ENCODE measurements at places on chromosomes 4 and X. TPM values are rescaled to one million over a fixed set of nuclear protein-coding genes. Genes with fewer than 3 reads are reported as not detected.

GRCh38 chrX:137574102-137574783 lies 8.3 kb downstream of the ZIC3 start:
- no peak for DNase-seq

- DNase-seq = no peak
These were observed 372.9 kb upstream of the NDST3 start for GRCh38 chr4:117661091-117662072.

DNA sequence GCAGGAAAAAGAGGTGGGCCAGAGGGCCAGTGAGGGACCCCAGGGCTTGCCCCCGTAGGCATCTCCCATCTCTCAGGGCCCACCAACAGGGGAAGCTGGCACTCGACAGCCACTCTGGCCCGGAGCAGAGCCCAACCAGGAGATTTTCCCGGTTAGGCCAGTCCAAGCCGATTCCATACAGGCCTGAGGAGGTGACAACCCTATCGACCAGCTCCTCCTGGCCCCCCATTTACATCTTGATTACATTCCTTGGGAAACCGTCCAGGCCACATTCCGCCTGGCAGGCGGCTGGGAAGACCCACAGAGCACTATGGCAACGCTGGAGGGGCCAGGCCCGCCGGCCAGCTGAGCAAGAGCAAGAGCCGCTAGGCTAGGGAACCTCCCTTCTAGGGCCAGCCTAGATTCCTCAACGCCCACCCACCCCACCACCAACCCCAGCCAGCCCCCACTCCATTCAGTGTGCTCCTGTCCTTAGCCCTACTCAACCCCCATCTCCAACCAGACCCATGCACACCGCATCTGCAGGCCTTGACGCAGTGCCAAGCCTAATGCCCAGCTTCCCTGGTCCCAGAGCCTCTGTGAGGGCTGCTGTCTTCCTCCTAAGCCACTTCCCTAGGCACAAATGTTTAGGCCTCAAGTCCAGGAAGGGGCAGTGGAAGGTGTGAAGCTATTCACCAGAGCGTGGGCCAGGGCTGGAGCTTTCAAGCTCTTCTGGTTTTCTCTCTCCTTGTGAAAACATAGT lies 161.2 kb downstream of the EFNB1 start:
- DNase-seq = no peak

DNA sequence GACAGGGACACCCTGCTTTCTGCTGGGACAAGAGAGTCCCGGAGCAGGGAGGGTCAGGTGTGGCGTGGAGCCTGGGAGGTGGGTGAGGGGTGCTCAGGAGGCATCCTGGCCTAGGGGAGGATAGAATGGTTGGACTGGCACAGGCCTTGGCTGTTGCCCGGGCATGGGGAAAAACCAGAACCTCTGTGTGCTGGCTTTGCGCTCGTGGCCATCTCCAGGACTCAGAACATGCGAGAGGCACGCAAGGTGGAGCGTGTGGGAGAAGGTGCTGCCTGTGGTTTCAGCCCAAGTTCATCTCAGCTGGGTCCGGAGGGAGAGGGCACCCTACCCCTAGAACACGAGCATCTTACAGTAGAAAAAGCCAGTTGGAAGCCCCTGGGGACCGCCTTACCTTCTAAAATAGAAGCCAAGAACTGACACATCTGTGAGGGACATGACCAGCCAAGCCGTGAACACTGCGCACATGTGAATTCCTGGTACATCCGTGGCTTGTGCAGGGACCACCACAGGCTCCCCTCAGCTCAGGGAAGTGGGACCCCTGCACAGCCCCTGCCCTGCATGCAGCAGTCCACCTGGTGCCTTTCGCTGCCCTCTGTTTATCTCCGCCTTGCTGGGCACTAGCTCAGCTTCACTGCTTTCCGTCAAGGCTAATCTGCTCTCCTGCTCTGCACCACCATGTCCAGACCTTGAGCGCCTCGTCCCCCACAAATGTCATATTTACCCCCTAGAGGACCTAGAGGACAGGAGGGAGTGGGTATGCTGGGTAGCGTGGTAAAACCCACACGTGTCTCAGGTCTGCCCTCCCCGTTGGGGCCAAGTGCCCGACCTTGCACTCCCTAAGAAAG lies 13.5 kb downstream of the MSANTD1 start:
- DNase-seq = no peak

GRCh38 chr4:61864286-61864685 lies 664.2 kb downstream of the ADGRL3 start:
- DNase-seq = no peak

GRCh38 chrX:104854188-104854587 lies 288.2 kb downstream of the IL1RAPL2 start:
- no peak for DNase-seq

DNA sequence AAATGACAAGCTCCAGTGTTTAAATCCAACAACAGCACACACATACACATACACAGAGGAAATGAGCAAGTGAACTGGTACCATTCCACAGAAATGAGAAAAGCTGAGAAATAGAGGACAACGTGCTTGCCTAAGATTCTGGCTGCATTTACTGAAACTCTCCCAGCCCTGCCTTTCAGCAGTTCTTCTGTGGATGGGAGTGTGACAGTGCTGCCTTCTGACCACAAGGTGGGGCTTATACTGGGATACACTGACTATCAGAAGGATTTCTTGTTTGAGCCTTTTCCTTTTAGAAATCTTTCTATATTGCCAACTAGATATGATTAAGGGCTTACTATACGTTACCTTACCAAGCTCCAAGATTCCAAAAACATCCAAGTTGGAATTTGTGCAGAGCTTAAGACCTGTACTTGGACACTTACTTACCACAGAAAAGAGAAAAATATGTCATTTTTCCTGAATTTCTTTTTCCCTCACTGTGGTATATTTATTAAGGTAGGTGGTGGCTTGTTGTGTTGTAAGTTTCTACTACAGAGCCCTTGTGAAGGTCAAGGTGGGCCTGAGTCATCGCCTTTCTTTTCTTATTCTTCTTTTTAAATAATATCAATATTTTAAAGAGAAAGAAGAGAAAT lies 10.7 kb upstream of the CXCL8 start:
- DNase-seq = no peak

DNA sequence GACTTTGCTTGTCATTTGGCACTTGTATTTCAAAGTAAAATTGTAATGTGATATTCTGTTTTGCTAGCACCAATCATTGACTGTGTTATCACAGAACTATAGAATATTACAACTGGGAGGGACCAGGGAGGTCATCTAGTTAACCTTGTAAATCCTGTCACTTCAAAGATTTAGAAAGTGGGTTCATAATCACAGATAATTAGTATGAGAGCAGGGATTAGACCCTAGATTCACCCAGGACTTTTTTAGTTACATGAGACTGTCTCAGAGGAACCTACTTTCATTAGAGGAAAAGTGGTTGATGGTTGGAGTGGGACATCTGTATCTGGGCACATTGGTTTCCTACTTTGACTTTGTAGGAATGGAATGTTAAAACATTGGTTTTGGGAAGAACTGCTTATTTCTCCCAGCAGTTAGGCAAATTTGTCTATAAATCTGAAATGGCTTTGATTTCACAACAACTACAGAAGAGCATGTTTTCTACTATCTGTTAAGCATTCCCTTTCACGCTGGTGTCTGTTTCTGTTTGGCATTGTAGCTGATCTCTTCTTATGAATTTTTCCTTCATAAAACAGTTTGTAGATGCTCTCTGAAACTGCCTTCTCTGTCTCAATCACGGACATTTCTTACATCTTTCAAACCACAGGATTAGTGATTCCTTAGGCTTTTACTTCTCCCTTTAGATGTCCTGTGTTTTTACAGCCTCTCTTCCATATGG lies 144.1 kb downstream of the DIPK2B start:
- DNase-seq = no peak

DNA sequence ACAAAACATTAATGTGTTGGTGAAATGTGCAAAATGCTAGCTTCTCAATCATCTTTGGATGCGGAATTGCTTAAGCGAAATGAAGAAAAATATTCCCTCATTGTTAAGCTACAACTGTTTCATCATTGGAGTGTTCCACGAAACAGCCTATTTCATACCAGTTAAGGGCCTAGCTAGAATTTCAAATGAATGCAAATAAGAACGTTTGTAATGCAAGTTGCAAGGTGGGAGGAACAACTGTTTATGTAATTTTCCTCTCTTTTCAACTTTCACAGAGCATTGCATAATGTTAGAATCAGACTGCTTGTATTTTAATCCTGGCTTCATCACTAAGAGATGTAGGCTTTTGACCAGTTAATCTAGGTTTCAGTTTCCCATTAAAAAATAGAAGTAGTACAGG lies 480.1 kb downstream of the IL1RAPL1 start:
- DNase-seq = no peak

GRCh38 chr4:81039351-81039972 lies 9.0 kb downstream of the BMP3 start:
- DNase-seq = no peak

GRCh38 chr4:100805538-100805937 lies 287.7 kb upstream of the EMCN start:
- no peak for DNase-seq

- DNase-seq = no peak
These were observed 277.8 kb upstream of the EMCN start for GRCh38 chr4:100795581-100795980.

GRCh38 chrX:107549504-107549903 lies 78.8 kb upstream of the PRPS1 start:
- no peak for DNase-seq

GRCh38 chr4:106868381-106869035 lies 167.6 kb downstream of the DKK2 start:
- no peak for DNase-seq

DNA sequence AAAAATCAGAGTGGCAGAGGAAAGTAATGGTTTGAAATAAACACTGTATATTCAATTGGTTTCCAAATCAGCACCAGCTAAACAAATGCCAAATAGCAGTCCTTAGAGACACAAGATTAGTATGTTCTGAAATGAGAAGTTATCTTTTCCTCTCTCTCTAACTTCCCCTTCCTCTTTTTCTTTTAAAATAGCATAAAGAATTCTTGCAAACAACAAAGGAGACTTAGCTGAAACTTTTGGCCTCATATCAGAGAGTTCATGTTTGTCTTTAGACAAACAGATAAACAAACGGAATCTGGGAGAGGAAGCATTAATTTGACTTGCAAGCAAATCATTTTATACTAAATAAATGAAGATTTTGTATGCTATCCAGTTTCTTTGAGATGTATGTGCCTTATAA lies 399.0 kb downstream of the GBA3 start:
- no peak for DNase-seq

- DNase-seq = no peak
These were observed 229.2 kb downstream of the MAML3 start for GRCh38 chr4:139924782-139925181.

DNA sequence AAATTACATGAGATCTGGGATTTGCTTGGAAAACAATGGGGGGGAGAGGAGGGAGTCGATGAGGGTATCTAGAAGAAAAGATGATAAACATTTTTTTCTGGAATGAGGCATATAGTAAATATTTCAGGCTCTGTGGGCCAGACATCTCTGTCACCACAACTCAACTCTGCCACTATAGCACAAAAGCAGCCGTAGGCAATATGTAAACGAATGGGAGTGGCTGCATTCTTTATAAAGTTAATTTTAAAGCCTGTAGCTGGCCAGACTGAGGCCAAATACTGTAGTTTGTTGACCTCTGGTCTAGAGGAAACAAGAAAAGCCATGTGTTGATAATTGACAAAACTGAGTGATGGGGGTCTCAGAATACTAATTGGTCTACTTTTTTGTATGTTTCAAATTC lies 14.1 kb upstream of the TCEANC start:
- no peak for DNase-seq

DNA sequence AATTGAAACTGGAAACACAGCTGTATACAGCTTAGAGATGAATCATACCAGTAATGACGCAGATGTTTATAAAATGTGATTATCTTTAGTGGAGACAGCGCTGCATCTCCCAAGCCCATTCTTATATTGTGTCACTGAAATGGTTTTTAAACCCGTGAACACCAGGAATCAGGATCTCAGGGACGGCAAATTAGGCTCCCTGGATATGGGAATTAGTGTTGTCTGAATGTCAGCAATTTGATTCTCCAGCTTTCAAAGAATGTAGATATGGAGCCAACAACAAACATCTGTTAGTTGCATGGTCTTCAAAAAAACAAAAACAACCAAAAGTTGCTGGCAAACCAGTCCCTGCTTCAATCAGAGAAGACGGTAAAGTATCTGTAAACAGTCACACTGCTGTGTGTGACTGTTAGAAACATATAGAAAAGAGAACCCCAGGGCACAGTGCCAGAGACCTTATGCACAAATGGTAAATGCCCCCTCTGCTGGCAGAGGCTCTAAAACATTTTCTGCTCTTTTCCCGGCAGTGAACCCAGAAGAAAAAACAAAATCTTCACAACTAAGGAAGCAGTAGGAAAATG lies 351.9 kb upstream of the FTHL17 start:
- no peak for DNase-seq

- peak; percentile 64 for DNase-seq
These were observed 4.5 kb upstream of the NKX1-1 start for GRCh38 chr4:1410491-1411325.

GRCh38 chrX:22105231-22105630 lies 73.1 kb downstream of the PHEX start:
- no peak for DNase-seq

DNA sequence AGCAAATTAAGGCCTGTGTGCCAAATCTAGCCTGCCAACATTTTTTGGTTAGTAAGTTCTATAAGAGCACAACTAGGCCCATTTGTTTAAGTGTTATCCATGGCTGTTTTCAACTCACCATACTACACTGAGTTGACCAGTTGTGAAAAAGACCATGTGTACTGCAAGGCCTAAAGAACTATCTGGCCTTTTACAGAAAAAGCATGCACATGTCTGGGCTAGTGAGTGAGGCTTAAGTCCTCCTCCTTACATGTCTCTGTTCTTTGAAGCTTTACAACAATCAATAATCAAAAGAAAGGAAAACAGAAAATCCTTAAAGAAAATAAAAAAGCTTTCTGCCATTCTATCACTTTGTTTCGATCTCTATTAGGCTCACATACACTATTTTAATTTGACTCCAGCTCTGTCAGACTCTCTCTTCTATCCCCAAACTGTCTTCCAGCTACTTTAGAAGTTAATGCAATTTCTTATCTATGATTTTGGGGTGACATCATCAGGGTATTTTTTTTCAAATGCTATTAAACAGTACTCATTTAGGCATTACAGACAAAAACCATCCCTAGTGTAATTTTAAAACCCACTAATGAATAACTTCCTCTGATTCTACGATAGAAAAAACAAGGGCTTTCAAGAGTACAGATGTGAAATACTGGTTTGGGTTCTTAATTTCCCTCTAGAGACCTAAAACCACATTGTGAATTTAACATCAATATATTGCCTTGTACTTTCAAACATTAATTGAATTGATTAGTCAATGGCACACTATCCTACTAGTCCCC lies 161.8 kb downstream of the MAB21L2 start:
- no peak for DNase-seq

- no peak for DNase-seq
These were observed 14.3 kb upstream of the TSPAN5 start for GRCh38 chr4:98672583-98673287.

Gene ASB5
- not detected for total RNA-seq

Gene PWWP3B
- total RNA-seq = not detected

Gene MAGEC3
- total RNA-seq = not detected

Gene HSFX3
- total RNA-seq = not detected

Gene UGT2B17
- total RNA-seq = 0.28 TPM

Gene ADH5
- 62.5 TPM for total RNA-seq

Gene ELF4
- total RNA-seq = 98.7 TPM

Gene LIMCH1
- total RNA-seq = not detected

Gene HSFX1
- not detected for total RNA-seq

Gene DOCK11
- total RNA-seq = 117 TPM

Gene HSD17B13
- 0.73 TPM for total RNA-seq

Gene OPHN1
- 3.7 TPM for total RNA-seq

All from natural killer cell (primary cell).